ENCODE measurements at places on chromosomes 4 and X.

DNA sequence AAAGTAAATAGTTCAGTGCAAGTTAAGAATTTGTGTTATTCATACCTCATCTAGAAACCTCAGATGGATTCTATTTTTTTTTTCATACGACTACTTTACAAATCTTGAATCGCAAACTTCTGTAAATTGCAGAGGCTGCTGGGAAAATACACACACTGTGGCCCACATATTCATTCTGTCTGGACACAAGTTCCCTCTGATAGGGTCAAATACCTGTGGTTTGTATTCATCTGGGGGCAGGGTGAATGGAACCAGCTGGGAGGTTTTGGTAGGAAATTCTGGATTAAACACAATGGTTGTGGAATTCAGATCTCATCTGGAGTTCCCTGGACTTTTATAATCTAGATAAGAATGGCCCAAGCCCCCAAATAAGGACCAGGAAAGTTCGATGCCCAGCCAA is 56.2 kb downstream of the SPATA18 start:
- DNase-seq: no peak

GRCh38 chrX:50698944-50699343 is 115.0 kb downstream of the SHROOM4 start:
- DNase-seq: no peak

DNA sequence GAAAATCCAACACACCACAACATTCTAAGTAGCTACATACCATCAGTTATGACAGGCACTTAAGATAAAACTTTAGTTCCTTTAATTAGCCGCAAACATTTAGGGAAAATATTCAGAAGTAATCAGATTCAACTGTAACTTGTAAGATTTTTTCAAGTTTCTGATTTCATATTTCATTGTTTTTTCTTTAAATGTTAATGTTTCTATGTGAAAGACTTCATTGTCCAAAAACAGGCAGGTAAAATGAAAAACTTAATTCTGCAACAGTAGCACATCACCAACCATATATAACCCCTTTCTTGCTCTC is 11.6 kb upstream of the ODAM start:
- DNase-seq: no peak

- DNase-seq: no peak
Measured at GRCh38 chrX:17964871-17965270, 103.8 kb upstream of the RAI2 start.

GRCh38 chr4:159240687-159241086 is 137.8 kb downstream of the RAPGEF2 start:
- no peak for DNase-seq

- no peak for DNase-seq
Measured at GRCh38 chr4:67941074-67941473, 22.2 kb downstream of the TMPRSS11A start.

DNA sequence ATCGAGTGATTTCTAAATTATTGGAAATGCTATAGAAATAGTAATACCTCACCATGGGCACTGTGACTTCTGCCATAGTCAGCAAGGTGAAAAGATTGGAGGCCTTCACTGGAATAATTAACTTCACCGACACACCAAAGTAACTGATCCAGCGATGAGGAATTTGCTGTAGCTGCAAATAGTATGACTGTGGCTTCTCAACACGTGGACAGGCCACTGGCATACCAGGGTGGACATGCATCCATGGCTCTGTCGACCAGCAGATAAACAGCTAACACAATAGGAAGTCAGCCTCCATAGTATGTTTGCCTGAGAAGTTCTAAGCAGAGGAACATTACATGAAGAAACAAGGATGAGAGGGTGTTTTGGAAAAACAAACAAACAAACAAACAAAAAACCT is 10.9 kb upstream of the FAT4 start:
- DNase-seq: no peak

DNA sequence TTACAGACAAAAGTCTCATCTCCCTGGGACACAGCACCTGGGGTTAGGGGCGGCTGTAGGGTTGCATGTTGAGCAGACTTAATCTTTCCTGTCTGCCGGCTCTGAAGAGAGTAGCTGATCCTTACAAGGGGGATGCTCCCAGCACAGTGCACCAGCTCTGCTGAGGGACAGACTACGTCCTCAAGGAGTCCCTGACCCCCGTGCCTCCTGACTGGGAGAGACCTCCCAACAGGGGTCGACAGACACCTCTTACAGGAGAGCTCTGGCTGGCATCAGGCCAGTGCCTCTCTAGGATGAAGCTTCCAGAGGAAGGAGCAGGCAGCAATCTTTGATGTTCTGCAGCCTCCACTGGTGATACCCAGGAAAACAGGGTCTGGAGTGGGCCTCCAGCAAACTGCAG is 506.0 kb upstream of the FMR1 start:
- no peak for DNase-seq

- no peak for DNase-seq
Measured at GRCh38 chrX:72105436-72105835, 26.3 kb downstream of the RTL5 start.

DNA sequence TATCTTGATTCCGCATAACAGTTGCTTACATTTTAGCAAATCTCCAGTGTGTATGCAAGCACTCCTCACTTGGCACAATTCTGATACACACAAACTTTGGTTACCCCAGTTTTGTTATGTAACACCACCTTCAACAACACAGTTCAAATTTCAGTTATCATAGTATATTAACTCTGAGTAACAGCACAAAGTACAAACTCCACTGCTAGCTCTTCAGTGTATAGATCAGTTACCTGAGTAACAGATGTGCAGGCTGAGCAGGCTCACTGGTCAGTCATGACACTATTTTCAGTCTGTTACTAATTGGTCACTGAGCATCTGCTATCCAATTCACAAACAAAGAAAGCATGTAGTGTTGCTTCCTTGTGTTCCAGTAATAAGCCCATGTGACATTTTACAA is 55.4 kb downstream of the PKD2 start:
- no peak for DNase-seq

DNA sequence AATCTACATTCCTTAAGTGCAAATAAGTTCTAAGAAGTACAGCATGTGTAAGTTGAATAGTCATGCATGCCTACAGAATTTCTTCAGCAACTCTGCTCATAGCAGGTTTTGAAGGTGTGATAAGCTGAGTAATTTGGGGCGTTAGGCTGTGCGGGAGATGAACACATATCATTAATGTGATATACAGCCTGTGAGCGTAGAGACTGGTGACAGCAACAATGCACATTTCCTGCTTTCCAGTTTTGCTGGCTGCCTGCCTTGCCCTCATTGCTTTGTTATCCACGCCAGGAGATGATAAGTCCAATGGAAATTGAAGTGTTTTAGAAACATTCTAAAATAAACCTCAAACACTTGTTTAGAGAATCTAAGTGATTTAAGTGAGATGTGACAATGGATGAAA is 1709.4 kb downstream of the ARAP2 start:
- no peak for DNase-seq

DNA sequence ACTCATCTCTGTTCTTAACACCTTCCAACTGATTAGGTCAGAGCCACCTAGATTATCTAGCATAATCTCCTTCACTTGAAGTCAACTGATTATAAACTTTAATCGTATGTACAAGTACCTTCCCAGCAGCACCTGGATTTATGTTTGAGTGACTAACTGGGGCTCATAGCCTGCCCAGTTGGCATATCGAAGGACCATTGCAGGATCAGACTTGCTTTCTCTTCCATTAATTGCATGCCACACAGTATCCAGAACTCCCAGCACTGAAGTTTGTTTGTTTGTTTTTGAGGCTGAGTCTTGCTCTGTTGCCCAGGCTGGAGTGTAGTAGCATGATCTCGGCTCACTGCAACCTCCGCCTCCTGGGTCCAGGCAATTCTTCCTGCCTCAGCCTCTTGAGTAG is 27.9 kb downstream of the GRK4 start:
- DNase-seq: no peak

DNA sequence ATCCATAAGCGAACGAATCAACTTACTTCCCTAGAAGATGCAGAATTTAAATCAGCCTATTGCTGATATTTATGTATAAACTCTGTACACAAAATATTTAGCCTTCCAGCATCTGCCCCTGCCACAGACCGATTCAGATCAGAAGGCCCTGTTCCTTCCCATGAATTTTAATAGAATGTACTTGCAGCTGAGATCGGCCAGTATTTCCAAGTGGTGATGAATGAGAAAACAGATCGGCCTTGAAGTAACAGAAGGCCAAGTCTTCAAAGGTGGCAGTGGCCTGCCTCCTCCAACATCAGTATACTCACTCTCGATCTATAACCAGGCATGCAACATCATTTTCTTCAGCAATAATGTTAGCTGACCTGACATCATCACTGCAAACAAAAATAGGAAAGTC is 66.4 kb downstream of the PRKG2 start:
- DNase-seq: no peak

- DNase-seq: no peak
Measured at GRCh38 chr4:28427306-28428085, 1566.9 kb downstream of the STIM2 start.

GRCh38 chr4:92969650-92970379 is 666.0 kb downstream of the GRID2 start:
- DNase-seq: no peak

DNA sequence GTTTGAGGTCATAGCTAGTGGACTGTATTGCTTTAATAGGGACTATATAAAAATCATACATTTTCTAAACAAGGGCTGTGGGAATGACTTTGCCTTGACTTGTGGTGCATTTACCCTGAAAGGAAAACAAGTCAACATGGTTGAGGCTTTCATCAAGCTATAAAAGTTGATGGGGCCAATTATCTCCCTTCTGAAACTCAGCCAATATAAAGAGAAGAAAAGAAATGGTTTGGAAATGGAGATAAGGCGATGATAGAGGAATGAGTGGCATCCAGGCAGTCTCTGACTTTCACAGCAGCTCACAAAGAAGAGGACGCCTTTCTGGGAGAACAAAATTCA is 118.7 kb downstream of the SMARCA1 start:
- DNase-seq: no peak

GRCh38 chrX:148380107-148380506 is 120.3 kb upstream of the AFF2 start:
- DNase-seq: no peak

- no peak for DNase-seq
Measured at GRCh38 chrX:10566716-10567097, 53.7 kb downstream of the MID1 start.

DNA sequence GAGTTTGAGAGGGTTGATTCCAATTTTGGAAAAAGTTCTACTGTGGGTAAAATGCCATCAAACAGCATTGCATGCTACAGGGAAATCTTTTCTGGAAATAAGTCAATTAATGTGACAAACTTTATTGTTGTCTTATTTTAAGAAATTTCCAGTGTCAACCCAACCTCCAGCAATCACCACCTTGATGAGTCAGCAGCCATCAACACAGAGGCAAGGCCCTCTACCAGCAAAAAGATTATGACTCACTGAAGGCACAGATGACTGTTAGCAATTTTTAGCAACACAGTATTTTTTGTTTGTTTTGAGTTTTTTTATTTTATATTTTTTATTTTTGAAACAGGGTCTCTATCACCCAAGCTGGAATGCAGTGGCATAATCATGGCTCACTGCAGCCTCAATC is 165.4 kb upstream of the C1QTNF7 start:
- DNase-seq: no peak

DNA sequence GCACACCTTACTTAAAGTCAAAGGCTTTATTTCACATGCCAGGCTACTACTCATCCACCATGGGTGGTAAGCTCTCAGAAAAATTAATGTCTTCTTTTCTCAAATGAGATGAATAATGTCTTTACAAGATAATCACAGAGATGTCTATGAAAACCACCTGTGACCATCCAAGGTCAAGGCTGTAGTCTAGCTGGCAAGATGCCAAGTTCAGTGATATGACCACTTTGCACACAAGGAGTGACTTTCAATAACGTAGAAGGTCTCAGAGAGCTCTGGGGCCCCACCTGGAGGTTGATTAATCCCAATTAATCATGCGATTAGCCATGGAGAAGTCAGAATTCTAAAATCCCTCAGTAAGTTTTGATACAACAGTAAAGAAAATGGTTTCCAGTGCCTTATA is 20.5 kb downstream of the ANOS1 start:
- no peak for DNase-seq

- DNase-seq: peak; percentile 68
Measured at GRCh38 chr4:112514647-112515197, 1.3 kb downstream of the NEUROG2 start.

- DNase-seq: no peak
Measured at GRCh38 chr4:81421346-81422218, 50.1 kb downstream of the RASGEF1B start.

DNA sequence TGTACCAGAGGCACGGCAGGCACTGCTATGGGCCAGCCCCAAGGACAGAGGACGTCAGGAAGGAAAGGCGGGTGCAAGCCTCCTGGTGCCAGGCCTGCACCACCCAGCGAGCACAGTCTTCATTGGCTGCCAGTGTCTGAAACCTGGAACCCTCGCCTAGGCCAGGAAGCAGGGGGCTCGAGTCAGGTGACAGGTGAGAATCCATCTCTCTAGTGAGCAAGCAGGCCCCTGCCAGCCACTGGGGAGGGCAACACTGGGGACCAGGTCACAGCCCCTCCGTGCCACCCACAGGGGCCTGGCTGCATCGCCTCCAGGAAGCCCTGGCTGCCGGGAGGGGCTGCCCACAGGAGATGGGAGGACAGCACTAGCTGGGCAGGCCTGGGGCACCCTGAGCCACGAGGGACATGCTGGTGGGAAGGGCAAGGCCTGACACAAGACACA is 6.9 kb upstream of the HAUS3 start:
- DNase-seq: no peak

- DNase-seq: no peak
Measured at GRCh38 chr4:101813604-101814003, 23.1 kb downstream of the BANK1 start.

GRCh38 chr4:15976456-15977447 is 13.8 kb upstream of the FGFBP2 start:
- DNase-seq: no peak

- no peak for DNase-seq
Measured at GRCh38 chrX:43679778-43680177, 23.7 kb downstream of the MAOA start.

DNA sequence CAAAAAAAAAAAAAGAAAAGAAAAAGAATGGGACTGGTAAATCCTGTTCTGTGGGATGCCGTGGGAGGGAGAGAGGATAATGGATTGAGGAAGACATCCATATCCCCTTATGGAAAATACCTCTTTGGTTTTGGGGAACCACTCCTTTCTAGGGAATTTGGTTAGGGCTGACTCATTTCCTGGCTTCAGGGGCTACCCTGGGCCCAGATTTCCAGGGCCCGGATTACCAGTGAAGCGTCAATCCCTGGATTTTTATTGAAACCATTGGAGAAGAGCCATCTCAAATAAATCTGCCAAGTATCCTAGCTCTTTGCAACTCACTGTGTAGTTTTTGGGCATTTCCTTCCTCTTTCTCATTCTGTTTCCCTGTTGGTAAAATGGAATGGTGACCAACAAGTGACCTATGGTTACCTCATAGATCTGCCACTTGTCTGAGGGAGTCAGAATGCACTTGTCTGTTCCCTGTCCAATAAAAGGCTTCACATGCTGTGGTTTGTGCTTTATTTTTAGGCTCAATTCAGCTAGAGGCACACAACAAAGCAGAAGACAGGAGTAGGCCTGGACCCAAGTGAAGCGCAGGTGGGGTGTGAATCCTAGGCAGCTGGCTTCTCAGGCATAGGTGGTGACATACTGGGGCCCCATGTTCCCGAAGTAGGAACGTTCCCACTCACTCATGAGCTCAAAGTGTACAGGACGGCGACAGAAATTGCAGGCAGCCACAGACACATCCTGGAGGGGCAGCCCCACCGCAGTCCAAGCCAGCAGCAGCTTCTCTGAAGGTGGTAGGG is 8.6 kb downstream of the APEX2 start:
- DNase-seq: no peak

Measured in ecto neural progenitor cell (in vitro differentiated cells).